AG09319 (cell line): ENCODE measurements at places on chromosomes 6 and 20.

DNA sequence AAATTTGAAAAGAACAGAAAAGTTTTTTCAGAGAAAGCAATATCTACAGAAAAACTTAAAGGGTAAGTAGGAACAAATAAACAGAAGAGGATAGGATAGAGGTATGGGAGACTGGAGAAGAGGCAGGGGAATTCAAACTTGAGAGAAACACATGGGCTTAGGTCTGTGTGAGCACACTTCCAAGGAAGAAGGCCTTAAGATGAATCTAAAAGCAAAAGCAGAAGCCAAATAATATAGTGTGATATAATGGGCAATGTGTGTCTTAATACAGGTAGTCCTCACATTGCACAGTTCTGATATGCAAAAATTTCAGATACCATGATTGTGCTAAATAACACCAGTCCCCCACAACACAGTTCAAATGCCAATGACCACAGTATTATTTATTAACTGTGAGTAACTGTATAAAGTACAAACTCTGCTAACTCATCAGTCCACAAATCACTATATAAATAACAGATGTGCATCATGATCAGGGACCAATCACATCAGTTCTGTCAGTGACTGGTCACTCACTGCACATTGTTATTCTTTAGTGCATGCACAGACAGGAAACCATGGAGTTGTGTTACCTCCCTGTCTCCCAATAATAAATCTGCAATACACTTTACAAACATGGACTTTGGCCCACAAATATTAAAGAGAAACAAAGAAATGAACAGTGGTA lies 18.6 kb downstream of the SNX14 start:
- DNase-seq, result peak; percentile 15

DNA sequence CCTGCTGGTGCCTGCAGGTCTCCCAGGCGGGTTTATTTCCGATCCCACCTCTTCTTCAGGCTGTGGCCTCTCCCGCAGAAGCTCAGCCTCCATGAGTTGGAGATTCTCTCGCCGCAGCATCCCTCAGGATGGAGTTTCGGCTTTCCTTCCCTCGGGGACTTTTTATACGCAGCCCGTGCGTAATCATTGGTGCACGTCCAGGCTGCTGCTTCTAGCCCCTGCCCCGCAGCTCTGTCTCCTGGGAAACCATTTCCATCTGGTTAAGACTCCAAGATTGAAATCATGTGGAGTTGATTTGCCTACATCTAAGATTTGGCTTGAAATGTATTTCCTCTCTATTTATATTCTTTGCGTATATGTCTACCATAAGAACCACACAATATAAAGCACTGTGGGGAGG lies 46.7 kb upstream of the CARMIL1 start:
- peak; percentile 81 for DNase-seq

DNA sequence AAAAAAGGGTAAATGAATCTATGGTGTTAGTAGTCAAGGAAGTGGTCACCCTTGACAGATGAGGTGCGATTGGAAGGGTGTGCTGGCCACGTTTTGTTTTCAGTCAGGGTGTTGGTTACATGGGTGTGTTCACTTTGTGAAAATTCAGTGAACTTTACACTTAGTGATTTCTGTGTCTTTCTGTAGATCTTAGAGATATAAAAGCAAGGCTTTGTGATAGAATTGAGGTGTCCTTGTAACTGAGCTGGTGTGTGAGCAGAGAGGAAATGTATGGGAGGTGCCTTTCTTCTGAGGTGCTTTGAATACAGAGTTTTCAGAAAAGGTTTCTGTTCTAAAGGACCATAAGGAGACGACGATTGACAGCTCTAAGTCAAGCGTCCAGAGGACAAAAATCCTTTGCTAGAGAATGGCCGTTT lies 90.5 kb downstream of the SAMD3 start:
- no peak for DNase-seq

DNA sequence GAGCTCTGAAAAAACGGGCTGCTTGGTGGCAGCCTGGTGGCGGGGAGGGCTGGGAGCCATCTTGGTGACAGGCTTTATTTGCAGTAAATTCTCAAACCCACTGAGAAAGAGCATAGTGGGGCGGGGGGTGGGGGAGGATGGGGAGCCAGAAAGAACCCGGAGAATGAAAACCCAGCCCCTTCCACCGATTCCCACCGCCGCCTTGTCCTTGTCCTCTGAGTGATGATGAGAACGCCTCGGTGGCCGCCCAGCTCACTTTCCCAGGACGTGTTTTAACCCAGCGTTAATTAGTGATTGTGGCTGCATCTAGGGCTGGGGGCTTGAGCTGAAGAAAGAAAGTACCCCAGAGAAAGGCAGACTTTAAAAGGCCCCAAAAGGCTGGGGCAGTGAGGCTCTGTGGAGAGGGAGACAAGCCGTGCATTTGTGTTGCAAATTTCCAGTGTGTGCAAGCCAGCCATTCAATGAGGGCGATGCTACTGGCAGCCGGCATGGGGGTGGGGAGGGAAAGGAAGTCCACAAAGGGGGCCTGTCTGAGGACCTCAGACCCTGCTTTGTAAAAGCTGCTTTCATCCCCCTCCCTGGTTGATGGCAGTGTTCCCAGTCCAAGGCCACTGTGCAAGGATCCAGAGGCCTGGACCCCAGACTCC lies 6.2 kb upstream of the GHRH start:
- DNase-seq, result no peak

- no peak for DNase-seq
These were observed 22.4 kb upstream of the TMEM217 start for GRCh38 chr6:37280162-37280887.

DNA sequence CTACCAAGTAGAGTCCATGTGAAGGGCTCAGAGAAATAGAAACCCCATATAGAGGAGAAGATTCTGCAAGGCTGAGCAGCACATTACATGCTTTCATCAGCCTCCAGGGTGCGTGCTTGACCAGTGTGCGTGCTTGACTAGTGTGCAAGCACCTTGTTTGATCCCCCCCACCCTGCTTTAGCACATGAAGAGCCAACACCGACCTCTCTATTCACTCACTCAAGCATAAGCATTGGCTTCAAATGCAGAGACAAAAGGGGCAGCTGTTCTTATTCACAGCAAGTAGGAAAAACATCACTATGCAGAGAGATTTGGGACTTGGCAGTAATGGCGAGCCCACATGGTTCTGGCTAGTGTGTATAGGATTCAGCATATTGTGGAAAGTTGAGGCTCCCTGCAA lies 278.7 kb upstream of the RNF217 start:
- no peak for DNase-seq
